Stomach (tissue), 19 donors: ENCODE measurements at places on chromosomes 3 and 15. TPM values are rescaled to one million over a fixed set of nuclear protein-coding genes. Genes with fewer than 3 reads are reported as not detected.

Gene NEK4
- 8.2 TPM for polyA plus RNA-seq

Gene CACNA1D
- 0.31 TPM for polyA plus RNA-seq

Gene CAPN3
- polyA plus RNA-seq: 7.3 TPM

Gene MANF
- polyA plus RNA-seq: 57.9 TPM

Gene RTP1
- polyA plus RNA-seq: not detected

Gene CD276
- polyA plus RNA-seq: 33.9 TPM

Gene SEMA6D
- polyA plus RNA-seq: 0.61 TPM

Gene GHRL
- 379 TPM for polyA plus RNA-seq

Gene MKRN2
- polyA plus RNA-seq: 15.7 TPM

Gene ANKRD63
- not detected for polyA plus RNA-seq

Gene PRR20G
- polyA plus RNA-seq: not detected

Gene CCR9
- not detected for polyA plus RNA-seq

Gene LRRC2
- 2.1 TPM for polyA plus RNA-seq
